ENCODE measurements at places on chromosomes 5 and 9.

GRCh38 chr5:108311682-108312081 lies 70.2 kb downstream of the FBXL17 start:
- DNase-seq: no peak

DNA sequence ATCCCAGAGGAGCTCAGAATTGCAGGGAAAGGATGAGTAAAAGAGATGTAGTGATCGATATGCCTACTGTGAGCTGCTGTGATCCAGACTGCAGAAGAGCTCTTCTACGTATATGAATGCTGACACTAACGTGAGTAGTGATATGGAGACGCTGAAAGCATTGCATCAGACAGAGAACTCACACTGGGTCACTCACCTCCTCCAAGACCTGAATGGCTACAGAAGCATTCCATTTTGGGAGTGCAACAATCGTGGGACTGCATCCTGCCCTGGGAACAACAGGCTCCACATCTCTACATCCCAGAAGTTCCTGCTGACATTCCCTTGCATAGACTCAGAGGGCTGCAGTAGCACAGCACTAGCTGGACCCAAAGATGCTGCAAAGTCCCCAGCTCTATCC lies 755.9 kb upstream of the MEF2C start:
- DNase-seq: no peak

DNA sequence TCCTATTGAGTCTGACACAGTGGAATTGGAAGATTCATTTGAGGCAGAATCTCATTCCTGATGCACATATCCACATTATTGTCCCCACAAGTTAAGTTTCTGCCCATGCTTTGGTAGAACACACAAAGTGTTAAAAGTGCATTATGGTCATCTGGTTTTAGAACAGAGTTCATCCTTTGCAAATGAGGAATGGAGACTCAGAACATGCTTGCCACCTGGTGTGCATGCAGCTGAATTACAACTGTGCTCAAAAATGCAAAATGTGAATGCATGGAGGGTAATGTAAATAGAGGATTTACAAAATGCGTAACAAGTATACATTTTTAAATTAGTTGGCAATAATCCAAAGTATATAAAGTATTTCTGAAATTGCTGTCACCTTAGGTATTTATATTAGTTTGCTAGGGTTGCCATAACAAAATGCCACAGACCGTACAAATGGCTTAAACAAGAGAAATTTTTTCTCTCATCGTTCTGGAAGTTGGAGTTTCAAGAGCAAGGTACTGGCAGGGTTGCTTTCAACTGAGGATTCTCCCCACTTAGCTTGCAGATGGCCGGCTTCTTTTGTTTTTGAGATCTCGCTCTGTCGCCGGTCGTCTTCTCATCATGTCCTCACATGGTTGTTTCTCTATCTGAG lies 671.1 kb downstream of the TAF11L14 start:
- no peak for DNase-seq

DNA sequence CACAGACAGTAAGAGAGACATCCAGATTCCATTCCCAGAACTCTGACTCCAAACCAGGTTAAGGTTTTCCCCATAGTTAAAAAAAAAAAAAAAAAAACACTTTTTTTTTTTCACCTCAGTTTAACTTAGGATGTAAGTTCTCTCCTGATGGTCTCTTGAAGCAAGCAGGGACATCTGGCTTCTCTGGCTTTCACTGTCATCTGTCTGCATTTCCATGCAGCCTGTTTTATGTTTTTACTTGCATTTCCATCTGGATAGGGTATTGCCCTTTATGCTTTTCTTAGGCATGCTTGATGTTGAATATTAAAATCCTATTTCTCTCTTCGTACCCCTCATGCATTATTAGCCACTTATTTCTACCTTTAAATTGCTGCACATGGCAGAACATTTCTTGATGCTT lies 135.3 kb upstream of the WWC1 start:
- no peak for DNase-seq

GRCh38 chr5:156006026-156006647 lies 320.8 kb upstream of the SGCD start:
- DNase-seq: no peak

GRCh38 chr9:109164042-109164441 lies 3.0 kb downstream of the FRRS1L start:
- no peak for DNase-seq
